ENCODE measurements at places on chromosomes 7 and 10.

GRCh38 chr10:121928528-121928884 lies 675 bp upstream of the ATE1 start:
- DNase-seq, result no peak

DNA sequence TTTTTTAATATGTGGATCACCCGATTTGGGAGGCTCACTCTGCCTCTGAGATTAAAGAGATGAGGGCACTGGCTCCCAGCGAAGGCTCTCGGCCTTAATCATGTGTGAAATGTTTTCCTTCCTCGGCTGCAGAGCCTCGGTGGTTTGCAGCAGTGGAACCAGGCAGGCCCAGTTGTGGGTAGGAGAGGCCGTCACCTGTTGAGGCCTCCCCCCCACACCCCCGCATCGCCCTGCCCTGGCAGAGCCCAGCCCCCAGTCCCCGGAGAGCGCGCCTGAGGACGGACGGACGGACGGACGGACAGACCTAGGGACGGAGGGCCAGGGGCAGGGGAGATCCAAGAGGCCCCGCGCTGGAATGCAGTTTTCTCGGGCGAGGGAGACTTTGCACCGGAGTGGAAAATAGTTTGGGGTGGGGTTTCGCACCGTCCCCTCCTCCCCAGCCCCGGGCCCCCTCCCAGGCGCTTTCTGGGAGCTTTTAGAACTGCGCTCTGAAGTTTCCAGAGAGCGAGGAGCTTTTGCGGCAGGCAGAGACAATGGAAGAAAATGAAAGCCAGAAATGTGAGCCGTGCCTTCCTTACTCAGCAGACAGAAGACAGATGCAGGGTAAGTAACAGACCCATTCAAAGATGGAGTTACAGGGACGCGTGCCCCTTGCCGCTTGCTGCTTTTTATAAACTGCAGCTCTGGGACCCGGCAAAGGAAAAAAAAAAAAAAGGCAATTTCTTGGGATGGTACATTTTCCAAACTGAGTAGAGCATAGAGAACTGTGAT lies at the start of gene KIAA1217:
Gene KIAA1217 (plus strand): TSS at position 478 of the 771 bp plus-strand sequence. CDS start 56 bp downstream, at position 534.
- DNase-seq, result no peak

DNA sequence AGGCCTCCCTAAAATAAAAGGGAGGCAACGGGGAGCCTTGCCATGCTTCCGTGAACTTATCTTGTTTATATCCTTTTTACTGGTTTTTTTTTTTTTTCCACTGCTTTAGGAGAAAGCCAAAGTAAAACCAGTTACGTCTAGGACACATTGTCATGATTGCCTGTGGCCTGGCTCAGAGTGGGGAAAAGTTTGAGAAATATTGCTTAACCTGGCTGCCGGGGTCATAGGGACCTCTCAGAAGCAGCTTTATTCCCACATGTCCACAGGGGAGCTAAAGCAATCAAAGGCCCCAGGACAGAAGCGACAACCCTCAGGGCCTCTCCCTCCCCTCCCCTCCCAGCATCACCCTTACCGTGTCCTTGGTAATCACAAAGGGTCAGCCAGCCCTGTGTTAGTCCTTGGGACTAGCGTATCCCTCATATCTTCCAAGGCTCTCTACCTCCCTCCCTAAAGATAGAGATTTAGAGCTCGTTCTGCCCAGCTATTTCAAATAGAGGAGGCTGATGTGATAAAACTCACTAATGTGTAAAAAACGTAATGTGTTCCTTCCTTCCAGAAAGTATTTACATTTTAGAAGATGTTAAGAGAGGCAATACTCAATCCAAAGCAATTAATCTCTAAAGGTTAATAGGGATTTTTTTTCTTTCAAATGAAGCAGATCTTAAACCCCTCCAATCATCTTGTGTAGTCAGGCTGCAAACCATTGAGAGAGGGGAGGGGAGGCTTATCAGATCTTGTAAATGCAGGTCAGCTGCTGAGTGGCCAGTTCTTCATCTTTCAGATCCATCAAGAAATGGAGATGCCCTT lies 64.8 kb upstream of the PRKAR2B start:
- no peak for DNase-seq

DNA sequence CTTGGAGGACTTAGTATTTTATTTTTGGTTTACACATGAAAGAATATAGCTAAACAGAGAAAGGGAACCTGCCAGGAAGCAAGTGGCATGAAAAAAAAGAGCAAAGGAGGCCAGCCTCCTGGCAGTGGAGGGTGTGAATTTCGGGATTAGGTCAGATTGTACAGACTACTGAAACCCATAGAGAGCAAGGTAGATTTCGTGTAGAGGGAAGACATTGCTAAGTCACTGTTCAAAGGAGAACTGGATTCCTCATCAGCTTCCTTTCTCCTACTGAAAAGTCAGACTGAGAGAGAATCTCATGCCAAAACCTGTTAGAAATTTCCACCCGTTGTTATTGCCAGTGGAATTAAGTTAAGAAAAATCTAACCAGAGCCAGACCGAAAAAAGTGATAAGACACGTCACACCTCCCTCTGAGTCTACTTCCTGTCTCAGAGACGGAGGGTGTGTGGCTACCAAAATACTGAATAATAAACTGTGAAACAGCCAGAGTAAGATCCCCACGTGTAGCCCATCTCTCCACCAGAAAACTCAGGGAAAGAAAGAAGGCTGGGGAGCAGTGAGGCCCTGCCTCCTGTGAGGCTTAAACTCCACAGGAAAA lies 118.8 kb downstream of the SKIDA1 start:
- no peak for DNase-seq
